ENCODE measurements at places on chromosomes 16 and 17.

- DNase-seq = no peak
Measured at GRCh38 chr16:67845291-67846062, 1.3 kb upstream of the NUTF2 start.

DNA sequence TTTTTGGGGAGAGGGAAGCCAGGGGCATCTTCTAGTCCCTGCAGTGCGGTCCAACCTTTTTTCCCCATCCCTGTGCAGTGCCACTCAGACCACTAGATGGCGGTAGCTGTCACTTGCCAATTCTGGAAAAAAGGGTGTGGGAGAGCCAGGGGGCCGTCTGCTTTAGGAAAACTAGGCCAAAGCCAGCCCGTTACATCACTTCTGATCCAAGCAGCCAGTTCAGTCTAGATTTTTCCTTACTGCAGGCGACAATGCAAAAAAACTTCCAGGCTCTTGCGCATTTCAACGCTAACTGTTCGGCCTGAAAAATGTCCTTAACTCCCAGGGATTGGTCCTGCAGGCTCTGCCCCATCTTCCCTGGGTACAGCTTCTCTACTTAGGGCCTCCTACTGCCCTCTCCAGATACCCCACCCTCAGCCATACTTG, 69.2 kb upstream of the CES5A start:
- no peak for DNase-seq

- no peak for DNase-seq
Measured at GRCh38 chr17:77423589-77424451, 283.1 kb downstream of the SEC14L1 start.

- no peak for DNase-seq
Measured at GRCh38 chr17:27990979-27991378, 51.5 kb upstream of the NLK start.

- DNase-seq = no peak
Measured at GRCh38 chr16:26240807-26241206, 549.0 kb downstream of the HS3ST4 start.

DNA sequence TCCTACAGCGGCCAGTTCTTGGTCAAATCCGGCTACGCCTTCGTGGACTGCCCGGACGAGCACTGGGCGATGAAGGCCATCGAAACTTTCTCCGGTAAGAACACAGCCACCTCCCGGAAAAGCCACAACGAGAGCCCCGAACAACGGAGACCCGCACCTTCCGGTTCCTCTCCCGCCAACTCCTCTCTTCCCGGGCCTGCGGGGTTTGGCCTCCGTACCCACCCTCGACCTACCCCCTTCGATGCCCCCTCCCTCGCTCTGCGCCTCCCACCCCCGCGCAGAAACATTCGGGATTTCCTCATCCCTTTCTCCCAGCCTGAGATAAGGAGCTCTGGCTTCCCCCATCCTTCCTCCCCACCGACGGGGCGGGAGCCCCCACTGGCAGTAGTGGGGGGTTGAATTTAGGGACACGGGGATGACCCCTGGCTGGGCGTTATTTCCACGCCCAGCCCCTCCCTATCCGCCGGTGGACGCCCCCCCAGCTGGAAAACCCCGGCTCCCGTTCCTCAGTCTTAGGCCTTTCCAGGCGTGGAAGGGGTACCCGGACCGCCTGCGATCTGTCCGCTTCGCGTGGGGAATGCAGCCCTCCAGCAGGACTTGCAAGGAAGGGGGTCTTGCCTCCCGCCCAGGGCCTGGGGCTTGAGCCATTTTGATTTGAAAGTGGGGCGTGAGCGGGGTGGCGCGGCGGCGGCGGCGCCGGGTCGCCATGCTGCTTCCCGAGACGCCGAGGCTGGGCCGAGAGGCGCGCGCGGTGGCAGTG, 822 bp downstream of the IGF2BP1 start:
- DNase-seq = no peak

DNA sequence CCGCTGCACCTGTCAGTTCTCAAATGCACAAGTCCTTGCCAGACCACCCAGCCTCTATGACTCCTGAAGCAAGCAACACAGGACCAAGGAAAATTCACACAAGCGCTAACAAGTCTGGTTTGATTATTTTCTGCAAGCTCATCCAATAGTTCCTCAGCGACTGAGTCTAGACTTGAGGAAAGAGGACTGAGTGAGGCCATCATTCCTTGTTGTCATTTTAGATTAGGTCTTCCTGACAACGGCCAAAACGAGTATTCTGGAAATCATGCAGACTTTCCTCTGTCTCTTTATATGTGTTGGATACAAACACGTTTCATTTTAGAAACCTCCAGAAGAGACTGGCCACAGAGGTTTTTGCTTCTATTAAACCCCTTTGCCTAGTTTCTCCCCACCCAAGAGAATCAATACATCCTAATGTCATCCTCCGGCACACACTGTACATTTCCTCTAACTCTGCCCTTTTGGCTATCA, 561 bp downstream of the CCDC47 start:
- no peak for DNase-seq

- no peak for DNase-seq
Measured at GRCh38 chr17:8701221-8701620, 43.4 kb downstream of the CCDC42 start.

DNA sequence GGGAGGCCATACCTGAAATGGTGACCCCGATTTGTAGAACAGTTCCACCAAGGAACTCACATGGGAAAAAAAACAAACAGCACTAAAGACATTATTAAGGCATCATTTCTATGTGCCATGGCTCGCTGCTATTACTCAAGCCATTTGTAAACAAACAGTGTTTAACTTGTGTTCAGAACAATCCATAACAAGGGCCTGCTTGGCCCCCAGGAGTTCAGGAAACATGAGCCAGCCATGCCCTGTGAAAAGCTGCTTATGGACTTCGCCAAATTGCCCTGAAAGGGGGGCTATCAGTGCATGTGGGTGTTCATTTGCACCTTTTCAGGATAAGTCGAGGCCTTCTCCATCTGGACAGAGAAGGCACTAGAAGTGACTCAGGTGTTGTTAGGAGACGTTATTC, 8.0 kb downstream of the POLR3K start:
- DNase-seq = no peak

Measured in stimulated activated CD8-positive, alpha-beta memory T cell treated with anti-CD3 and anti-CD28 coated beads, Interleukin-7, amount 100 ng/mL, for 48 hours (primary cell).